ENCODE measurements at places on chromosomes 7 and 10.

GRCh38 chr10:70982443-70982842 lies 94.1 kb upstream of the PCBD1 start:
- DNase-seq = peak; percentile 41

GRCh38 chr10:103889121-103889720 lies 28.8 kb downstream of the STN1 start:
- DNase-seq = no peak

GRCh38 chr10:112262546-112262945 lies 20.7 kb upstream of the TECTB start:
- DNase-seq = no peak

- peak; percentile 28 for DNase-seq
These were observed 67.6 kb upstream of the DDC start for GRCh38 chr7:50632561-50633413.

DNA sequence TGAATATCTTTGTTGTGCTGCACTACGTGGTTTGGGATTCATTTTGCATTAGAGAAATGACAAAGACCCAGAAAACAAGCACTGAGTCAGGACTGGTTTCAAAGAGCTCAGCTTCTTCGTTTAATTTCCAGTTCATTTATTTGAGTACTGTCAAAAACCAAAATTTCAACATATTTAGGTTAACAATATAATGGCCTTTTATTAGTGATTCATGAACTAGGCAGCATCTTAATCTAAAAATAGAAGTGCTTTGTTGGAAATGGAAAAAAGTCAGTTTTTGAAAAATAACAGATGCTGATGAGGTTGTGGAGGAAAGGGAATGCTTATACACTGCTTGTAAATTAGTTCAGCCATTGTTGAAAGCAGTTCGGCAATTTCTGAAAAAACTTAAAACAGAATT lies 856.4 kb downstream of the LRMDA start:
- no peak for DNase-seq
